Renal cortex interstitium (tissue), 15 donors: ENCODE measurements at places on chromosomes 3 and 15.

- DNase-seq, result no peak
Measured at GRCh38 chr3:170751899-170752293, 118.1 kb downstream of the RPL22L1 start.

GRCh38 chr3:134078169-134078831 is 48.6 kb upstream of the SLCO2A1 start:
- no peak for DNase-seq

DNA sequence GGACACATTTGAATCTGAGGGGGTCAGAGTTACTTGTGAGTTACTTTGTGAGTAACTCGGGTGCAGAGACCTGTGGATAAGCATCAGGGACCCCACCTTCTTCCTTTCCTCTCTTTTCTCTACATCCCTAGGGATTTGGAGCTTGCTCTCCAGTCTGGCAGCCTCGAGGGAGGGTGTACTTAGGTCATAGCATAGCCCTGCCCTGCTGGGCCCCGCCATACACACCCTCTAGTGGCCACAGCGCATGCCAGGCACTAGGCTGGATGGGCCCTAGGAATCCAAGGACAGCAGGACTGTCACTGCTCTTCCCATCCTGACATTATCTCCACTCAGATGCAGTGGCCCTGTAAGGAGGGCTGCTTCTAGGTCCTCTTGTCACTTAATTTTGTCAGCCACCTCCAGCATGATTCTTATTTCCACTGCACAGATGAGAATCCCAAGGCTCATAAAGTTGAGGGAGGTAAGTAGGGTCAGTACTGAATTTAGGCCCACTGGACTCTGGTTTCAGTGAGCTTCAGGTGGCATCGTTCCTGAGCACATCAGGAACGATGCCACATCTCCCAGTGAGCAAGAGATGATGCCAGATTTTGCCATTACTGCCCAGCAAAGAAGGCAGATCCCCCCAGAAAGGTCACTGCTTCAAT is 3.6 kb upstream of the SMAD6 start:
- DNase-seq, result no peak

- DNase-seq, result no peak
Measured at GRCh38 chr3:25166016-25166415, 262.0 kb upstream of the RARB start.

GRCh38 chr15:39599871-39600270 is 19.0 kb downstream of the THBS1 start:
- no peak for DNase-seq

- DNase-seq, result no peak
Measured at GRCh38 chr3:171375666-171376595, 84.3 kb downstream of the TNIK start.

- no peak for DNase-seq
Measured at GRCh38 chr3:125072301-125072700, 16.5 kb upstream of the HEG1 start.

GRCh38 chr3:27253831-27254230 is 115.4 kb downstream of the NEK10 start:
- DNase-seq, result no peak

DNA sequence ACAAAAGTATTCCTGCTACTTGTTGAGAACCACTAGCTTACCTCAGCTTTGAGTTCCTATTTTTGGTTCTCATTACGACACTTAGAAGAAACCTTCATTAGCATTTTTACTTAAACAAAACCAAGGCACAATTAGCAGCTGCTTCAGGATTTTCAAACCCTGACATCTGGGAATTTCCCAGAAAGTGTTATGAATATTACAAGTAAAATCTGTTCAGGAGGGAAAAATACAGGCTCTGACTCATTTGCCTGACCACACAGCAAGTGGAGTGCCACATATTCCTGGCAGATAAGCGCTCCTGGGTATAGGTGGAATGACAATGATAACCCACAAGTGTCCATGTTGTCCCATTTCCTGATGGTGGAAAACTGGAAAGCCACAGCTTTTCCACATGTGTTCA is 10.3 kb upstream of the RFTN1 start:
- no peak for DNase-seq

GRCh38 chr15:69562564-69562963 is 109.9 kb downstream of the RPLP1 start:
- DNase-seq, result no peak

DNA sequence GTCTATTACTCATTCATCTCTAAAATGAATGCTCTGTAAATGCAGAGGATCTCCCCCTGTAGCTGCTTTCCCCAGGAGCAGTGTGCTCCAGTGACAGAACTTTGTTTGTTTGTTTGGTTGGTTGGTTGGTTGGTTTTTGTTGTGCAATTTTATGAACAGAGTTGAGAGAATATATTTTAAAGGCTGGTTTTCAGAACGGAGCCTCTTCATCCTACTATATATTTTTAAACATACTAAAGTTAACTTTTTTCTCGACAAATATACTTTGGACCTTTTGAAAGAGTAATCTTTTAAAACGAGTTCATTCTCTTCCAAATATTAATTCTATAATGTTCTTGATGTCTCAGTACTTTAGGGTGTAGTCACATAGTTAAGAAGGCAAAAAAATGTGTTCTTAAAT is 20.2 kb downstream of the RYR3 start:
- no peak for DNase-seq

DNA sequence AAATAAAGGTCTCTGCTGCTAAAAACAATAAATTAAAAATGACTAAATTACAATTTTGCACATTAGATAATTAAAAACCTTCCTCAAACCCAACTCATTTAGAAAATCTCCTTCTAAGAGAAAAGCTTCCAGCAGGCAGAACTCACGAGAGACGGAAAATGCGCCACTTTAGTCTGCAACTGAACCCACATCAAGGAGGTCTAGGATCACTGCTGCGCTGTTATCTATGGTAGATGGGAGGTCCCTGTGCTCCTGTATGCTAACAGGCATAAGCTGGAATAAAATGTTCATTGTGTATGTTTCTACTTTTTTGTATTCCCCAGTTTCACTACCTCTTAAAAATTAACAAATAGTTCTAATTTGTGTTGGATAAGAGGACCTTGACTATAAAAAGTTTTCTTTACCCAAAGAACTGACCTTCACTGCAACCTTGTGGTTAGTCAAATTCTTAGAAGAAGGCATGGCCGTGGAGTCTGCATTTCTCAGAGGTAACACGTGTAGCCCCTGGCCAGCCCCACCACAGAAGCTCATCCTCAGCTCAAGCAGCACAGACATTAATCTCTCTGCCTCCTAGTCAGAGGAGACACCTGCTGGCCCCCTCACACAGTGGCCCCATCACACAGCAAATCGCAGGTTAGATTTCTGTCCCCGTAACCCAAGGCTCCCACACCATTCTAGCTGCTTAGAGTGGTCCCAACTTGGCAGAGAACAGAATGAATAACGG is 22.3 kb downstream of the STIMATE start:
- DNase-seq, result no peak

- DNase-seq, result no peak
Measured at GRCh38 chr3:145079436-145079835, 1081.5 kb downstream of the PLOD2 start.

DNA sequence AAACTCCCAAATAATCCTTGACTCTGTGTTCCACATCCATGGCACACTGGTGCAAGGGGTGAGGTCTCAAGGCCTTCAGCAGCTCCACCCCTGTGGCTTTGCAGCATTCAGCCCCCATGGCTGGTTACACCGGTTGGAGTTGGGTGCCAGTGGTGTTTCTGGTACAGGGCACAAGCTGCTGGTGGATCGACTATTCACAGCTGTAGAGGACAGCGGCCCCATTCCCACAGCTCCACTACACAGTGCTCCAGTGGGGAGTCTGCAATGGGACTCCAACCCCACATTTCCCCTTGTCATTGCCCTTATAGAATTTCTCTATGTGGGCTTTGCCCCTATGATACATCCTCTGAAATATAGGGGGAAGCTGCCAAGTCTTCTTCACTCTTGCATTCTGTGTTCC is 64.3 kb upstream of the SGO1 start:
- no peak for DNase-seq

DNA sequence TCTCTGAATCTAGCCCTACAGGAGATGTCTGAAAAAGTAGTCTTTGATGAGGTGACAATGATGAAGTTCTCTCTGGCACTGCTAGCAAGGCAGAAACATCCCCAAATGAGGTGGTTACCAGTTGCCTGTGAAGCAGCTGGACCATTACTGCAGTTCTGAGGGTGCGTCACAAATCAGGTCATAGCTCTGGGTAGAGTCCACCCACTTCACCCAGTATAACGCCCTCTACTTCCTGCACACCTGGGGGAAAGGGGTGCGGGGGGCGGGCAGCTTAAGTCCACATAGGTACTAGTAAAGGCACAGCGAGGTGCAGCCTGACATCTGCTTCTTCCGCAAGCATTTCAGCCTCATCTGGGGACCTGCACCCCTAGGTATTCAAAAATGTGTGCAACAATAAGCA is 13.4 kb upstream of the SATB1 start:
- DNase-seq, result no peak

DNA sequence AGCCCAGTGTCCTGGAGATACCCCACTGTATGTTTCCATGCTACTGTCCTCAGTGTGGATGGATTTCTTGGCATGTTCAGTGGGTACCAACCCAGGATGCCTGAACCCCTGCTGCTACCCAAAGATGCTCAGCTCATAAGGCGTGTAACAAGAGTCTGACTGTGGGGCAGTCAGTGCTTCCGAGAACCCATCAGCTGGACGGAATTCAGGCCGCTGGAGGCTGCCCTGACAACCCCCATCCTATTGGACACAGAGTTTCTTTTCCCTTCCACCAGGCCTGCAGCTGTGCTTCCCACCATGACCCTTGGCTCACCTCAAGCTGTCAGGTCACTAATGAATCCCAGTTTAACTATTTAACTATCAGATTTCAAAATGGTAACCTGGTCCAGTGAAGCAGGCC is 224.1 kb upstream of the FEZF2 start:
- DNase-seq, result no peak

DNA sequence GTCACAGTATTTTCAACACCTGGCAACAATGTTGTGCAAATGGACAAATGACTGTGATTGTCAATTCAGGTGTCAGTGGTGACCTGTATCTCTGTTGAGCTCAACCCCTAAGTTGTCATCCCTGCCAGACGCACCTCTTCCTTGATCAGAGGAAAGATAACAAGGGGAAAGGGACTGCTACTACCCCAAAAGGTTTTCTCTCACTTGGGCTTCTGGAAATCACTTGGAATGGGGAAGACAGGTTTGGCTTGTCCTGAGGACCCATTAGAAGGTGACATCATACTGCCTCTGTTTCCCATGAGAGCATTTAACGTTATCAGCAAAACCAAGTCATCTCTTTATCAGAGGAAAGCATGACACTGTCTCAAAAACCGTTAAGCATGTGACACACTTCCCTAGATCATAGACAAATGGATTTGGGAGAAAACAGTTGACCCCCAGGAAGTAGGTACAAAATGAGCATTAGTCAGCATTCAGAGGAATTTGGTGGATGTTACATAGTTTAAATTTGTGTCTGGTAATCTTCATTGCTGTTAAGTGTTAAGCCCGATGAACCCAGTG is 769.5 kb downstream of the GRM7 start:
- no peak for DNase-seq

- DNase-seq, result no peak
Measured at GRCh38 chr3:100073714-100074307, 40.5 kb downstream of the FILIP1L start.

DNA sequence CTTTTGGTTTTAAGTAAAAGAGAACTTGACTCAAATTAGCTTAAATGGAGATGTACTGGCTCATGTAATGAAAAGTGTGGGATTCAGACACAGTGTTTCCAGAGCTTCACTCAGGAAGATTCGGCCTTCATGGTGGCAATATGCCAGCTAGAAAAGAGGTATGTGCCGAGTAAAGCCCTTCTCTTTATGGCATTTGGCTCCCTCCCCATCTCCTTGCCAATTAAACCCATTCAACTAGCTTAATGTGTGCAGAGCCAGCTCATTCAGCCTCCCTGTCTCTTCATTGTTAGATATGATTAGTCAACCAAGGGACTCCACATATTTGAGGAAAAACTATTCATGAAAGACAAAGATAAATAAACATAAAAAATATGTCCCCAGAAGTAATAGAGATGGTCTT is 15.0 kb upstream of the TRANK1 start:
- DNase-seq, result no peak

DNA sequence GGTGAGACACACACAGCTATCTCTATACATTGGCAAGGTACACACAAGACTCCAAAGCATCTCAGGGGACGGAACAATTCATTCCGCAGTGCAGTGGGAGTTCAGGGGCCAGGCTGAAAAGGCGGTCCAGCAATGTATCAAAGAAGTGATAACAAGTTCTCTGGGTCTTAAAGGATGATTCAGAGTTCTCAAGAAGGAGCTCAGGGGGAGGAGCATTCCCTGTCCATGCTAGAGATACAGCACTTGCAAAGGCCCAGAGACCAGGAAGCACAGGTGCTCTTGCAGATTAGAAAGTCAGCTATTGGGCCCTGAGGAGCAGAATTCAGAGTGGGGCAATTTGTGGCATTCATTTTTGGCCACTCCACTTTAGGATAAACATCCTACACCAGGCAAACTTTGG is 34.9 kb downstream of the MECOM start:
- DNase-seq, result no peak

- DNase-seq, result no peak
Measured at GRCh38 chr3:11288786-11289637, 16.8 kb downstream of the ATG7 start.

GRCh38 chr3:188746291-188746783 is 425.4 kb upstream of the TPRG1 start:
- no peak for DNase-seq

- no peak for DNase-seq
Measured at GRCh38 chr15:29669823-29670222, 152.4 kb downstream of the TJP1 start.

- no peak for DNase-seq
Measured at GRCh38 chr3:14561051-14561960, 21.2 kb upstream of the GRIP2 start.
